ENCODE measurements at places on chromosomes 1 and 21. TPM values are rescaled to one million over a fixed set of nuclear protein-coding genes. Genes with fewer than 3 reads are reported as not detected.

- no peak for DNase-seq
Measured at GRCh38 chr21:30126576-30126975, 40.0 kb downstream of the CLDN17 start.

Gene CDCA8
- 7.0 TPM for polyA plus RNA-seq

DNA sequence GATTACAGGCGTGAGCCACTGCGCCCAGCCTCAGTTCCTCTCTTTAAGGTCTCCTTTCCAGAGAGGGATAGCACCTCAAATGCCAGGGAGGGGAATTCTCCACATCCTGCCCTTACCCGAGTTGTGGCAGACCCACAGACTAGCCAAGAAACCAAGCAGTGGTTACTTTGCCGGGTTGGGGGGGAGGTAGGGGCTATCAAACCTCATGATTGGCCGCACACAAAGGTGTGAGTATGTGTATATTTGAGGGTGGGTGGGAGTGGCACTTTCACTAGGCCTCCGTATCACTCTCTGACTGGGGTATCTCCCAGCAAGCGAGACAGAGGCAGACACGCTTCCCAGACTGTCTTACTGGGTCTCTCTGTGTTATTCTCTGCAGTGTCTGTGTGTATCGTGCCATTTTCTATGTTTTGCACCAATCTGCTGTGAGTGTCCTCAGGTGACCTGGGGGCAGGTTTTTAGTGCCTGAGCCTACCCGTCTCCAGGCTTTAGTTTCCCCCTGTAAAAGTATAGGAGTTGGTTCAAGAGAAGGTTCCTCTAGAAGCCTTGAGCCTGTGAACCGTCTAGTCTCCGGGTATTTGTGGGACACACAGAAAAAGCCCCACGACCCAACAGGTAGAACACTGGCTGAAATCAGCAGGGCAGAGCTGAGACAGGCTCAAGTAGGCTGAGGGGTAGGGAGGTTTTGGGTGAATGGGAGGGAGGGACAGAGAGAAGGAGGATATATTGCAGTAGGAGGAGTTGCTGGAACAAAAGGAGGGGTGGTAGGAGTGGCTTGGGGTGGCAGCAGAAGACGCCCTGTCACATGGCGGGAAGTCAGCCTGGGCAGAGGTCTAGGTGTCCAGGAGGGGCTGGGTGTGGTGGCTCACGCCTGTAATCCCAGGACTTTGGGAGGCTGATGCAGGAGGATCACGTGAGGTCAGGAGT, 10.3 kb downstream of the LMNA start:
- no peak for DNase-seq

Gene TMEM79
- 4.3 TPM for polyA plus RNA-seq

DNA sequence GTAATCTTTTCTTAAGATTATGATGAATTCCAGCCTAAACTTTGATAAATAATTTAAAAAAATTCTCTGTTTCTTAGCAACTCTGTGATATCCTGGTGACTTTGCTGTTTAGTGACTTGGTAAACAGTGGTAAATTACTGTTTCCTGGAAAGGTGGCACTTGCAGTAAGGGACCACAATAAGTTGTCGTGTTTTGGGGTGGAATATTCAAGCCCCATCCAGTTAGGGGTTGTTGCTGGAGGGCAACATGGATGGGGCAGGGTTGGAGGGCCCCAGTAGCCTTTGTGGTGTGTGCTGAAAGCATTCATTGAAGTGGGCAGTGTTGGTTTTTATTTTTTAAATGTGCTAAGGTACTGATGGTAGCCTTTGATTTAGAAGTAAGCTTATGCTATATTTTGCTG, 30.3 kb downstream of the PRDM2 start:
- no peak for DNase-seq

GRCh38 chr1:169155675-169156074, 49.2 kb downstream of the ATP1B1 start:
- DNase-seq = no peak

Measured in forelimb muscle (tissue), 1 donor.